Stimulated activated CD8-positive, alpha-beta memory T cell treated with anti-CD3 and anti-CD28 coated beads, Interleukin-4, amount 100 ng/mL, for 4 hours (primary cell): ENCODE measurements at places on chromosomes 13 and 19.

- no peak for DNase-seq
Measured at GRCh38 chr19:18274219-18274780, at the start of gene IQCN. IQCN (minus strand) TSS chr19:18274452; CDS start chr19:18269478, 4,974 bp downstream.

GRCh38 chr13:27708325-27708724 is 84.0 kb upstream of the GSX1 start:
- no peak for DNase-seq

DNA sequence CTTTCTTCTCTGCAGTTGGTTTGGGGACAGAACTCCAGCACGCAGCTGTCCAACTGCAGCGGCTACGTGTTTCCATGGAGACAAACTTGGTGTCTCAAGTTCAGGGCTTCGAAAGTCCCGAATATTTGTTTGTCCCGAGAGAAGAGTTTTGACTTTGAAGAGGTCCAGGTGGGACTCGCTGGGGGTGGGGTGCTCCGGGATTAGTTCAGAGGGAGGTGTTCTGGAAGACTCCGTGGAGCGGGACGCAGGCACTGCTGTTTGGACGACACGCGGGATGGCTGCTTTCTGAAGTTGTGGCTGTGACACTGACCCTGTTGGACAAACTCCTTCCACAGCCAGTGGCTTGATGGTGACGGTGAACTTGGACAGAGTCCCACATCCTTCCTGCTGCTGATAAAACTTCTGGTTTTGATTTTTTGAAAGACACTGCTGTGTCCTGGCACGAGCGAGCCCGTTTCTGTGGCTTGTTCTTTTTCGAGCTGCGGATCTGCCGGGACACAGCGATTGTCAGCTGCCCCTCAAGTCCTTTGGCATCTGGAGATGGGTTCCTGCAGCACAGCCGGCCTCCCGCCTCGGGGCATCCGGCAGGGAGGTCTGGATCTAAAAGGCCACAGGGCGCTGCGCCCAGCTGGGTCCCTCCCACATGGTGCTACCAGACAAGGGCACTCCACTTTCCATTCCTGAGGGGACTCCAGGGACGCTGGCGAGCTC is 15.9 kb upstream of the RANBP3 start:
- DNase-seq = no peak

- no peak for DNase-seq
Measured at GRCh38 chr13:110533771-110534670, 27.5 kb downstream of the RAB20 start.

DNA sequence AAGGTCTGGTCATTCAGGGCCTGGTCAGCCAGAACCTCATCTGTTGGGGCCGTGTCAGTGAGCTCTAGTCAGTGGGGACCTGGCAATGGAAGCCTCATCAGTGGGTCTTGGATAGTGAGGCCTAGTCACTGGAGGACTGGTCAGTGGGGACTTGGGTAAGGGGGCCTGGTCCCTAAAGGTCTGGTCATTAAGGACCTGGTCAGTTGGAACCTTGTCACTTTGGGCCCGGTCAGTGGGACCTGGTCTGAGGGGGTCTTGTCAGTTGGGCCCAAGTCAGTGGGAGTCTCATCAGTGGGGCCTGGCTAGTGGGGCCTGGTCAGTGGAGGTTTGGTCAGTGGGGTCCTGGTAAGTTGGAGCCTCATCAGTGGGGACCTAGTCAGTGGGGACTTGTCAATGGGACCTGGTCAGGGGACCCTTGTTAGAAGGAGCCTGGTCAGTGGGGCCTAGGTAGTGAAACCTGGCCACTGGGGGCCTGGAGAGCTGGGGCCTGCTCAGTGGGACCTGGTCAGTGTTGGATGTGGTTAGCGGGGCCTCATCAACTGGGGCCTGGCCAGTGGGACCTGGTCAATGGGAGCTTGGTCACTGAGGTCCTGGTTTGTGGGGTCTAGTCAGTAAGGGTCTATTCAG is 43.7 kb upstream of the TPM4 start:
- no peak for DNase-seq

GRCh38 chr13:36882829-36883390 is 37.1 kb downstream of the SMAD9 start:
- DNase-seq = no peak

- no peak for DNase-seq
Measured at GRCh38 chr13:97631158-97631557, 197.2 kb downstream of the RAP2A start.

GRCh38 chr19:10222201-10222890 is 8.8 kb downstream of the S1PR2 start:
- DNase-seq = no peak
